ENCODE measurements at places on chromosomes 7 and 10.

- no peak for DNase-seq
Measured at GRCh38 chr7:36651404-36651803, 72.9 kb downstream of the AOAH start.

DNA sequence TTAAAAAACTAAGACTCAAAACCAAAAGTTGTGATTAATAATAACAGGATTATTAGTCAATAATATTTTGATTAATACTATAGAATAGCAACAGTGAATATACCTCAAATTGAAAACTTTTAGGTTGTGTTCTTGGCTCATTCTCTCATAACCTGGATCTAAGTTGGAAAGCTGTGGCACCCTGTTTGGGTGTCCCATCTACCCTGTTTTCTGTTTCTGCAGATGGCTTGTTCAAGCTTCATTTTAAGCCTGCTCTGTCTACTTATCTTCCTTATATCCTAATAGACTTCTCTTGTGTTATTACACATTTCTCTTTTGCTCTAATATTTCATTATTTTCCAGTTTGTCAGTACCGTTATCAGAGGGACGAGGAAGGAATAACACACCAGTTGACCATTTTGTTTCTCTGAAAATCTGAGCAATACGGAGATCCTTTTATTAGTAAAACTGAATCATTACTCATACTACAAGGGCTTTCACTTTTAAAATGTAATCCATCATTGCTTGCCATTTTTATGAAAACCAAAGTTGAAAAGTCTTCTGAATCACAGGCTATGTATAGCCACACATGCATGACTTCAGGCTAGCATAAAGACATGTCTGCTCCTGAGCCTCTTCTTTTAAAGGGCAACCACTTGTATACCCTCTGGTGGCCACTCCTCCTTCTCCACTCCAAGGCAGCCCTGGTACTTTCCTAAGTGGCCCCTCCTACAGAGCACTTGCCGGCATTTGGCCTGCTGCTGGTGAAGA is 22.3 kb downstream of the COX15 start:
- DNase-seq: no peak

- DNase-seq: no peak
Measured at GRCh38 chr10:35934642-35934995, 292.5 kb upstream of the FZD8 start.

GRCh38 chr7:116772926-116773749 is 89.2 kb upstream of the CAPZA2 start:
- DNase-seq: no peak

DNA sequence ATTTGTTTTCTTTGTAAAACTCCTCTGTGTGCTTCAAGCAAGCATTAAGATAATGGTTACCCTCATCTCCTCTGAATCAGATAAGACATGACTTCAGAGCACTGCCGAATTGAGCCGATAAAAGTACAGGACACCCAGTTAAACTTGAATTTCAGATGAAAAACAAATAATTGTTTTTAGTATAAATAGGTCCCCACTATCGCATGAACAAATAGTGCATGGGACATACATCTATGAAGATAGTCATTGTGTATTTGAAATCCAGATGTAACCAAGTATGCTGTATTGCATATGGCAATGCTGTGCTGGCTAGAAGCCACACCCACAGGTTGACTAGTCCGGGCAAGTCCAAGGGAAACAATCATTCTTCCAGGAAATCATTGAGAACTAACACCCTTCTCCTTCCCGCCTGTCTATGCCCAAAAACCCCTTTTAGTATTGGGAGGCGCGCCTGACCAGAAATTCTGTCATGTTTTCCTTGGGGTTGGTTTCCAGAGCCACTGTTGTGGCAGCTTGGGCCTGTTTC is 12.6 kb upstream of the FGFR2 start:
- no peak for DNase-seq

DNA sequence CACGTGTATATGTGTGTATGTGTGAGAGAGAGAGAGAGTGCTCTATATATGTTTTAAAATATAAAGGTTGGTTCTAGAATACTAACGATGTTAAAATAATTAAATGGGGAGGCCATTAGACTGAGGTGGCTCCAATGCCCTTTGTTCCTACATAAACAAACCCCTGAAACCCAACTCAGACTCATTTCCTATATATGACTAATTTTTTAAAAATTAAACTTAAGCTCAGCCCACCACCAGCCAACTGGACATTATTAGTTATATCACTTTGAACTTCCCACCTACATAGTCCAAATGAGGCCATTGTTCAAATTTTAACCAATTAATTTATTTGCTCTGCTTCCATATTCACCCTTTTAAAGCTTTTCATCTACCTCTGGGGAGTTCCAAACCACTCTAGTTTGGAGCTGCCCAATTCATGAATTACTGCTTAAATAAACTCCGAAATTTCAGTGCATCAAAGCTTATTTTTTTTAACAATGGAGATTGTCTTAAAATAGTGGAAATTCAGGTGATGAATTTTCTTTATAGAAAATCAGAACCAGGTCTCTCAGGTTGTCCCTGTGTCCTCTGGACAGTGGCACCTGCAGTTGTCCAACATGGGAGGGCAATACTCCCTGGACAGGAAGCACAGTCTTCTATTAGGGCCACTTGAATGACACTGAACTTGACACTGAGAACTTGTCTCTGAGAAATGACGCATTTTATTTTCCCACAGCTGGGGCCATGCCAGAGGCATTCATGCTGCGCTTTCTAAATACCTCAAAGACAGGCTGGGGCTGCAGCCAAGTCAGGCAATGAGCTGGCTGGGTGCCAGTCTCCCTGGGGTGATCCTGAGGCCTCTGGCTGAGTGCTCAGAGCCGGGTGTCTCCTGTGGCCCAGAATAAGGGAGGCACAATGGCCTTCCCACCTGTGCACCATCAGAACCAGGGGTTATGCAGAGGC is 109.5 kb upstream of the TMEM72 start:
- DNase-seq: peak; percentile 72

DNA sequence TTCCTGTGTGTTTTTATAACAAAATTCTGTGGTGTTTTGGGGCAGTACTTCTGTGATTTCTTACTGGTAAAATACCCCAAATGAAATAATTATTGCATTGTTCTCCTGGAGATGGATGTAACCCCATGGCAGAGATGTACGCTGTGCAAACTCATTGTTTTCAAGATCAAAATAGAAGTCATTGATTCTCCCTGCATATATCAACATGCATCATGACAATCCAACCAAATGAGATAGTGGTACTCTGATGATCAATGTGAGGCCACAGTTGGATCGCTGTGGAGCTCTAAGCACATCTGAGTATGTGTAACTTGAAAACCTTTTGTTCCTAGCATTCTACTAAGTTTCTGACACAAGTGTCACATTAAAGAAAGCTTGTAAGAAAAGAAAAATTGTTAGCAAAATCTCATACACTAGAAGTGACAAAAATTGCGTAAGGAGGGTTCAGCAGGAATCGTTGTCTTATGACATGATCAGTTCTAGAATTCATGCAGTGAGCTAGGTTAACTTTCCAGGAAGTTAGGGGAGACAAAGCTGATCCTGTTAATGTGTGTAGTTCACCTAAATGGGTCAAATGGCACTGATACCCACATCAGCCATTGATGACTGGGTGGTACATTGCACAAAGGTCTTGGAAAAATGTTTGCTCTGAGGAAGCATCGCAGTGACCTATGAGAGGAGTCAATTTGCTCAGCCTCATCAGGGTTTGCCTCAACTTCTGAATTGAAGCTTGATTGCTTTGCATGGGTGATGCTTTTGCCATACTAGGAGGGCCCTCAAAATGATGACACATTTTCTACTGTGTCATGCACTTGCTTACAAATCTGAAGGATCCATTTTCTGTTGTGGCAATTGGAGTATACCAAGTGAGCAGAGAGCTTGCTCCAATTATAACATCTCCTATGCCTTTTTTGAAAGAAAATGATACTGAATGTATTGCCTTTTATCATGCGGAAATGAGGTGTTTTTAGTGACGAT is 145.1 kb downstream of the PLXDC2 start:
- DNase-seq: no peak

GRCh38 chr7:44881066-44881600 is 4.2 kb downstream of the PURB start:
- DNase-seq: no peak

DNA sequence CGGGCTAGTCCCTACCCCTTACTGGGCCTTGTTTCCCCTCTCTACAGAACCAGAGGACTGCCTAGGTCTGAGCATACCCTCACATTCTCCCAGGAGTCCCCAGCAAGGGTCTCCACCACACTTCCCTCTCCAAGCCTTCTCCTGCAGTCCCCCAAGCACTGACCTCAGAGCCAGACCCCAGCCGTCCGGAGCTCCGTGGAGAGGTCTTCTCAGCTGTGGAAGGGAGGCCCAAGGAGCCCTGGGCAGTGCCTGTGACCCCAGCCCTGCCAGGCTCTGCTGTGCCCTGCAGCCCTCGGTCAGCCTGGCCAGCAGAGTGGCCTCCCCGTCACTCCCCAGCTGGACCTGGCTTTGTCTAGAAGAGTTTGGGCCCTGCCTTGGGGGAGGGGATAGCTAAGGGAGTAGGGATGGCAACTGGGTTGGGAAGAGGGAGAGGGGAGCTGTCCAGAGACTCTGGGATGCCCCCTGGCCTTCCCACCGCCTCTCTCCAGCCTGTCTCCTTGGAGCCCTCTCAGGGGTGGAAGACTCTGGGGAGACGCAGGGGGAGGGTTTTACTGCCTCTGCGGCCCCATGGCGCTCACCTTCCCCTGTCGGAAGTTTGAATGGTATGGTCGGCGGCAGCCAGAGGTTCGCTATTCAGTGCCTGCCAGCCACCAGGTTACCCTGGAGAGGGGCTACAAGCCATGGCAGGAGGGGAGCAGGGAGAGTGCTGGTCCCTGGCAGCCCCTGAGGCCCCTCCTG is at the start of gene C10orf105:
Gene C10orf105, minus strand, starts transcription at position 315 of the 738 bp plus-strand sequence. CDS start 3,441 bp downstream, outside the sequence.
- DNase-seq: no peak

DNA sequence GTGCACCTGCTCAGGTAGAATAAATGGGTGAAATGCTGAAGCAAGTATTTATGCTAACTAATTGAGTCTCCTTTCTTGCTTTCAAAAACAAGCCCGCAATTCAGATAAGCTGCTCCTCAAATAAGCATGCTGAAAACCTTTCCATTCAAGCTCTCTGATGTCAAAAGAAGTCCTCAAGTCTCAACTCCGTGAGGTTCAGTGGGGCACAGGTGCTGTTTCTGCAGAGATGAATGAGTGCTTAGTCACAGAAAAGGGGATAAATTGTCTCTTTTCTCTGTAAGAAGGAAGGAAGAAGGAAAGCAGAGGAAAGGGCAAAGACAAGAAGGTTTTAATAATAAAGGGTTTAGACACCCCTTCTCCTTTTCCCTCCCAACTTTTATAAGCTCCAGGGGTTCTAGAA is 229.8 kb upstream of the NPY start:
- DNase-seq: no peak

GRCh38 chr7:6350433-6351058 is 78.1 kb upstream of the CYTH3 start:
- DNase-seq: no peak

GRCh38 chr7:16067711-16068110 is 353.6 kb downstream of the CRPPA start:
- DNase-seq: no peak

GRCh38 chr10:102112210-102112817 is 7.9 kb downstream of the LDB1 start:
- no peak for DNase-seq

DNA sequence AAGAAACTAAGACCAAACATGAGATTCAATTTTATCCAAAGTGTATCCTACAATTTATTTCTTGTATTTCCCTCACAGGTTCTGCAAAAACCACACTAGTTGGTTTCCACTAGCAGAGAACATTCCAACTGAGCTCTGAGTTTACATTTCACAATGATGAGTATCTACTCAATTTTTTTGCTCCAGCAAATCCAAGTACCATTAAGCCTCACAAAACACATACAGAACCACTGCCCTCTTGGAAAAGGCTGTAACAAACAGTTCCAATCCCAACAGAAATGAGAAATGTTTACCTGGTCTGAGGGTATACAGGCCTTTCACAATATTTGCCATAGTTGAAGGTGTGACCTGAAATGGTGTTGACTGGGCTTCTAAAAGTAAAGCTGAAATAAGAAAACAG is 59.9 kb downstream of the CACUL1 start:
- no peak for DNase-seq

DNA sequence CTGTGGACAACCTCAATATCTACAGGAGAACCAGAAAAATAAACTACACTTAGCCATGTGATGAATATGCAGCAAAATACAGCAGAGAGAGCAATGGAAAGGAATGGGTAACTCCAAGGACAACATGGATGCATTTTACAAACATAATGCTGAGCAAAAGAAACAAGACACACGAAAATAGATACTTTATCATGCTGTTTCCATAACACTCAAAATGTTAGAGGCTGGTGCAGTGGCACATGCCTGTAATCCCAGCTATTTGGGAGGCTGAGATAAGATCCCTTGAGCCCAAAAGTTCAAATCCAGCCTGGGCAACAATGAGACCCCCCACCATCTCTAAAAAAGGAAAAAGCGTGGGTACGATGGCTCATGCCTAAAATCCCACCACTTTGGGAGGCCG is 8.3 kb downstream of the BCL7B start:
- no peak for DNase-seq

DNA sequence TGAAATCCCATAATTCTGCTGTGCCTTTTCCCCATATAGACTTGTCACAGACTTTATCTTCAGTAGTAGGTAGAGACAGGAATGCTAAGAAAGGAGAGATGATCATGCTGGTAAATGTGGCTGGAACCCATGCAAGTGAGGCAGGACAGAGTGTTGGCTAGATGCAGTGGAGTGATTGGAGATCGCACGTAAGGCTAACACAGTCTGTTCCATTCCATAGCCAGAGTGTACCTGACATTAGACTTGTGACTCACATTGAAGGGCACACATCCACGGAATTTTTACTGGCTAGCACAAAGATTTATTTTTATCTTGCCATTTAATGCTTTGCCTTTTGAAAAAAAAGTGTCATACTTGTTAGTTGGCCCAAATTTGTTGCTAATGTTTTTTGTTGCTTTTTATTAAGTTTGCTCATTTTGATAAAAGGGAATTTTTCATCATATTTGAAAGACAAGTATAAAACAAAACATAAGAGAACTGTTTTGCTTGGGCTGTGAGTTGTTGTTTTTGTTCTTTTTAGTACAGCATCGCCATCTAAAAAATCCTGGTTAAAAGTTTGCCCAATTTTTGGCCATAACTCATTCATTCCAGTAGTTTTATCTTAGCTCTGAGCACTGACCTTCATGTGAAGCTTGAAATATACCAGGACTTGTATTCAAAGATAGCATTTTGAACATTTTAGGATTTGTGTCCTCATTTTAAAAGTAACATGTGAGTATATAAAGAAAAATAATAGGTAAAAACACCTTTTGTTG is 81.0 kb downstream of the CPED1 start:
- no peak for DNase-seq

GRCh38 chr7:34086981-34087380 is 181.6 kb downstream of the BMPER start:
- no peak for DNase-seq

- no peak for DNase-seq
Measured at GRCh38 chr7:157537056-157537455, 200.3 kb downstream of the DNAJB6 start.
